ENCODE measurements at places on chromosomes 7 and 10.

GRCh38 chr7:150756858-150757257 lies 19.6 kb downstream of the GIMAP5 start:
- DNase-seq, result no peak

DNA sequence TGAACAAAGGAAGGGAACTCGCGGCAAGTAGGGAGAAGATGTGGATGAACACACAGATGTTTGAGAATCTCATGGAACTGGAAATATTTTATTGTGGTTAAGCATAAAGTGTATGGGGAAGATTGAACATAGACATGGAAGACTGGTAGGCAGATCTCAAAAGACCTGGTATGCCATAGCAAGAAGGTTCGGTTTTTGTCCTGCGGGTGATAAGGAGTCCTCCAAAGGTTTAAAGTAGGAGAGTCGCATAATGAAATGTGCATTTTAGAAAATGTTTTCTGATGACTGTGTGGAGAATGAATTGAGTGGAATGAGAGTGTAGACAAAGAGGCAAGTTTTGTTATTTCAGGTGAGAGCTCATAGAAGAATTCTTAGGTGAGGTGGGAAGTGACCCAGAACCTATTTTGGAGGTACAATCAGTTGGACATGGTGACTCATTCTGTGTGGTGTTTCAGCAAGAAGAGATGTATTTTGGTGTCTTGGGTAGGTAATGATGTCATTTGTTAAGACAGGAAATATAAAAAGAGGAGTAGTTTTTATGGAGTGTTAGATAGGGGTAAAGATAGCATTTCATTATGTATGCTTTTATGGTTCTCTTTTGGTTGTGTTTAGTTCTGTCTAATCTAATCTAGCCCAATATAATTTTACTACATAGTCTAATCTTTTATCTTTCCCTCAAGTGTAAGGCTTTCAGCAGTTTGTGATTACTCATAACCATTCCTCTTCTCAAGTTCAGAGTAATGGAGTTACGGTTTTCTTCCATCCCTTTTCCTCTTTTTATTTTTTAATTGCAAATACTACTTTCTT lies 239.2 kb downstream of the EXOC4 start:
- no peak for DNase-seq

DNA sequence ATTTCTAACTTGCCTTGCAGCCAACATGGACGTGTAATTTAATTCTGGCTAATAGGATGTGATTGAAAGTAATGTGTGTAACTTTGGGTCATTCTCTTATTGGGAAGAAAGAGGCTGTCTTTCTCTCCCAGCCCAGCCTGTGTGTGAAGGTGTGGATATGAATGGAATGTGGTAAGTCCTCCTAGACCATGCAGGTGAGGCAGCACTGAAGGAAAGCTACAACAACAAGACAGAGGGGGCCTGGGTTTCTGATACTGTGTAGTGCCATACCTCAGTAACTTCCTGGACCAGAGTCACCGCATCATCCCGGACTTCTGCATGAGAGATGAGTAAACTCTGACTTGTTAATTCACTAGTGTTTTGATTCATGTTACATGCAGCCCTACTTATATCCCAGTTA lies 237.0 kb downstream of the EXOC4 start:
- DNase-seq, result no peak

GRCh38 chr10:7092603-7093002 lies 318.2 kb downstream of the SFMBT2 start:
- no peak for DNase-seq

DNA sequence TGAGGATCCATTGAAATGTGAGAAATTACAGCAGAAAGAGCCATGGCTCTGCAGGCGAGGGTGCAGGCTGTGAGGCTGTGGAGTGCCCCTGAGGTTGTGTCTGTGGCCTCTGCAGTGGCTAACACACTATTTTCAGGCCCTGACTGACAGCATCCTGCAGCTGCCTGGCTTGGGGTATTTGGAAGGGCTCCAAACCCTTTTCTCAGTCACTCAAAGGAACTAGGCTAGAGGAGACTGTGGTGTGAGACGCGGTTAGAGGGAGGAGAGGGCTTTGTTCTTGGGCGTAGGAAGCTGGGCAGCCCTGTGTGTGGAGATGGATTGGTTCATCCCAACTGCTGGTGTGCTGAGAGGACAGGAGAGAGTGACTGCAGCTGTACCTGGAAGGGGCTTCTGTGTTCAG lies 134.9 kb downstream of the RAMP3 start:
- no peak for DNase-seq

- DNase-seq, result no peak
Observed at GRCh38 chr7:17903337-17903736, 37.0 kb downstream of the SNX13 start.

GRCh38 chr7:124322561-124322960 lies 289.7 kb upstream of the TMEM229A start:
- DNase-seq, result no peak

DNA sequence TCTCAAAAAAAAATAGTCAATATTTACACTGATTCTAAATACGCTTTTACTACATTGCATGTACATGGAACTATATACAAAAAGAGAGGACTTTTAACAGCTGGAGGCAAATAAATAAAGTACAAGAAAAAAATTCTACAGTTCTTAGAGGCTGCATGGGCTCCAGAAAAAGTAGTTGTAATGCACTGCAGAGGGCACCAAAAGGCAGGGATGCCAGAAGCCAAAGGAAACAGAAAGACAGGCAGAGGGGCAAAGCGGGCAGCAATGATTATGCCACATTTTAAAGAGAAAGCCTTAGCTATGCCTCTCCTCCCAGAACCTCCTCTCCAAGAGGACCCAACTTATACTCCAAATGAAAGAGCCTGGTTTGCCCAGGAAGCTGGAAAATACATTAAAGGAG lies 11.6 kb upstream of the ADCK2 start:
- no peak for DNase-seq

DNA sequence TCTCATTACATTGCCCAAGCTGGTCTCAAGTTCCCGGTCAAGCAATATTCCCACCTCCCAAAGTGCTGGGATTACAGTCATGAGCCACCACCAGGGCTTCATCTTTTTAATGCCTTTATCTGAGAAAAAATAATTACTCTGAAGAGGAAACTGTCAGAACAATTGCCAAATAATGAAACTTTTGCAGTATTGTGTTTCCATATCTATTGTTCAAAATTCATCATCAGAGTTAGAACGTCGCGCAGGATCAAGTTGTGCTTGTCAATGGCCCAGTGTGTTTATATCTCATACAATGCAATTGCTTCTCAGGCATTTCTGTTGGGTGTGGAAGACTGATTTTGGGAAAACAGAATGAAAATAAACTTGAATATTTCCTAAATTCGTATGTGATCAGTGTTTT lies 143.1 kb downstream of the ARID5B start:
- no peak for DNase-seq

- no peak for DNase-seq
Observed at GRCh38 chr7:70660154-70660818, 471.7 kb upstream of the GALNT17 start.

DNA sequence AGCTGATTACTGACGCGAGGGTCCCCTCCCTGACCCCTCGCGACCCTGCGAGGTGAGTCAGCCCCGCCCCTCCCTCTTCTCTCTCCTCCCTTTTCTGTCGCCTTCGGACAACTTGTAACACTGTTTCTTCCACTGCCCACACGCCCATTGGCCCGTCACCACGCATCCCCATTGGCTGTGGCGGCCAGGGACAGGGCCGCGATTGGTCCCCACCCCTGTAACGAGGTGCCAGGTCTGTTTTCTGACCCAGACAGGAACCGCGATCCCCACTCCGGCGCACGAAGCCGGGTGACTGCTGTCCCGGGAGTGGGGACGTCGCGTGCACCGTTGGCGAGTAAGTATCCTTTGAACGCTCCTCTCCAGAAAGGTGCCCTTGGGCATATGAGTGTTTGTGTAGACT lies at the start of gene STRA8:
TSS of gene STRA8 (plus strand) at position 269 of the 400 bp plus-strand sequence. CDS start 6,687 bp downstream, outside the sequence.
- no peak for DNase-seq

- DNase-seq, result peak; percentile 21
Observed at GRCh38 chr10:130222381-130222780, 86.2 kb downstream of the GLRX3 start.
